Stimulated activated CD4-positive, alpha-beta T cell treated with anti-CD3 and anti-CD28 coated beads, Interleukin-1b, Interleukin-23, amount 100 ng/mL, for 4 hours (primary cell): ENCODE measurements at places on chromosomes 6 and 20.

DNA sequence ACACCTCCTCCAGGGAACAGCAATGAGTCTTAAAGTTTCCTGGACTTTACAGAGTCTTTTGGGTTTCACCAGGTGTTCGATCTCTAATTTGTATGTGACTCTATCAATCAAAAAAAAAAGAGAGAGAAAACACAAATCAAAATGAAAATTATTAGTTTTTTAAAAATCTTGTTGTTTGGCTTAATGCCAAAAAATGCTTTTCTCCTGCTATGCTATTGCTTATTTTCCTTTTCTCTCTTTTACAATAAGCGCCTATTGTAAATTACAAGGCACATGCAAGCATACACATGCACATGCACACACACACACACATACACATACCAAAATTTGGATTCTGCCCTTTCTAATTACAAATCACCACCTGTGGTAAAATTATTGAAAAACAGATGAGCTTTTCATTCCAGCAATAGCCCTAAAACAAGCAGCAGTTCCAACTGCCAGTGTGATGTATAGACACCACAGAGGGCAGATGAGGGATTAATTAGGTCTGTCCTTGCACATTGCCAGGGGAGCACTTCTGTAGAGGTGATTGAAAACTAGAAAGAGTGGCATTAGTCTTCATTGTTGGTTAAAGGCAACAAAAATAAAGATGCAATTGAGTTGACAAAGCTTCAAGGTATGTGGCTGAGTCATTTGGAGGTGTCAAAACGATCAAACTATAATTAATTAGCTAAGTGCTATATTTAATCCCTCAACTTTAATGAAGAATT, 631.7 kb downstream of the TFAP2B start:
- no peak for DNase-seq

DNA sequence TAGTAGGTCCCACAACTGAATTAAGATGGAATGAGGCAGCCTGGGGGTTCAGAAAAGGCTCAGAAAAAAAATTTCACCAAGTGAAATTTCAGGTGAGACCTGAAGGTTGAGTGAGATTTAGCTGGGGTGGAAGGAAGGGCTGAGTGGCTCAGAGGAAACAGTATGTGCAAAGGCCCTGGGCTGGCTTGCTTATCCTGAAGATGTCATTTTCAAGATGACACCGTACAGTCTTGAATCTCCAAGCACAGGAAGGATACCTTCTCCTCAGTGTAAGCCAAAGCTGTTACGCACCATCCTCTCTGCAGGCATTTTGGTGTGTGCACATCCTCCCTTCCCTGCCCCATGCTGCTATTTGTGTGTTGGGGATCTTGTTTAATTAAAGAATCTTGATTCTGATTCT, 43.0 kb upstream of the RANBP9 start:
- no peak for DNase-seq

DNA sequence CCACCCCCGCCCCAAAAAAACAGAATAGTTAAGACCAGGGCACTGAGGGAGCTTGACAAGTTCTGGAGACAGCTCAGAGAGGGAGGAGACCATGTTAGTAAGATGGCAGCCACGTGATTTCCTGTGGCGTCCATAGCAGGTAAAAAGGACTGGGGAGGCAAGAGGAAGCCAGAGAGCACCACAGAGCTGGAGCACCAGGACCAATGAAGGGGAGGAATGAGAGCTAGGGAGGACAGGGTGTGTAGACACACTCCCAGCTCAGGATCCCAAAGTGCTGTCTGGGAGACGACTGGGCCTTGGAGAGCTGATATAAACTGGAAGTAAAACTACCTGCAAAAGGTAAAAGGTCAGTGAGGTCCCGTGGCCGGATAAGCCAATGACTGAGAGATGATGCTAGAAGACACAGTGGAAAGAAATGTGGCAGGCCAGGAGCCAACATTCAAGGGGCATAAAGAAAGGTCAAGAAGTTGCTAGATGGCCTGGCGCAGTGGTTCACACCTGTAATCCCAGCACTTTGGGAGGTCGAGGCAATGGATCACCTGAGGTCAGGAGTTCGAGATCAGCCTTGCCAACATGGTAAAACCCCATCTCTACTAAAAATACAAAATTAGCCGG, 39.0 kb downstream of the SLC23A2 start:
- DNase-seq: no peak

- DNase-seq: no peak
These were observed 165.7 kb upstream of the PTPRK start for GRCh38 chr6:128686084-128686483.

- DNase-seq: no peak
These were observed 37.0 kb downstream of the CDC40 start for GRCh38 chr6:110217266-110217665.

- DNase-seq: no peak
These were observed 167.5 kb upstream of the TSHZ2 start for GRCh38 chr20:52804497-52805295.

GRCh38 chr6:56477241-56477640, 165.4 kb downstream of the DST start:
- no peak for DNase-seq

- DNase-seq: no peak
These were observed 523.0 kb upstream of the FLRT3 start for GRCh38 chr20:14860410-14860814.

- no peak for DNase-seq
These were observed 56.4 kb downstream of the NDUFAF5 start for GRCh38 chr20:13841206-13841605.

GRCh38 chr6:135955099-135955498, 103.6 kb downstream of the PDE7B start:
- DNase-seq: no peak

DNA sequence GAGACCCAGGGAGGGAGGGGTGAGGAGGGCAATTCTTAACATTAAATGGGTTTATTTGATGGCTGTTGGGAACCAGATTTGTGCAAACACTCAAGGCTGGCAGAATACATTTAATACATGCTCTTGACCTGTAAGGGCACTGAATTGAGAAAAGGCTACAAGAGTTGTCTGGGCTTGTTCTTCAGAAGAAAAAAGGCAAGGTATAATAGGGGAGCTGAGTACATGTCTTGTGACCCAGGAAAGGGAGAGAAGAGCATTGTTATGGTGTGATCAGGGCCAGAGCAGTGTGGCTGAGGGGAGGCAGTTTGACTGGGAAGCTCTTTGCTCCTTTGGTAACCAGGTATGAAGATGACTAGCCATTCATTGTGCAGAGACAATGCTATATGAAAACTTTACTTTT, 18.9 kb downstream of the KLHL31 start:
- no peak for DNase-seq

- DNase-seq: no peak
These were observed 255.9 kb downstream of the SYNE1 start for GRCh38 chr6:152380993-152381898.

DNA sequence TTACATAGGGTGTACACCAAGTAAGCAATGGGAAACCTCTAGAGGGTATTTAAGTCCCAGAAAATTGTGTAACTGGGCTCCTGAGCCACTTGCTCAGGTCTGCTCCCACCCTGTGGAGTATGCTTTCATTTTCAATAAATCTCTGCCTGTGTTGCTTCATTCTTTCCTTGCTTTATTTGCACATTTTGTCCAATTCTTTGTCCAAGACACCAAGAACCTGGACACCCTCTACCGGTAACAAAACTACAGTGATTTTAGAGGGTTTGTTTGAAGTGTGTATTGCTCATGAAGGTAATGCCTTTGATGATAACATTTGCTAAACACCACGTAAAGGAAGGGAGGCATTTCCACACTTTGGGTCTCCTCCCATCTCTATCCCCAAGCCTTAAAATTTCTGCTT, 46.2 kb downstream of the MYB start:
- DNase-seq: no peak

GRCh38 chr6:71977884-71978283, 91.5 kb downstream of the RIMS1 start:
- DNase-seq: no peak

DNA sequence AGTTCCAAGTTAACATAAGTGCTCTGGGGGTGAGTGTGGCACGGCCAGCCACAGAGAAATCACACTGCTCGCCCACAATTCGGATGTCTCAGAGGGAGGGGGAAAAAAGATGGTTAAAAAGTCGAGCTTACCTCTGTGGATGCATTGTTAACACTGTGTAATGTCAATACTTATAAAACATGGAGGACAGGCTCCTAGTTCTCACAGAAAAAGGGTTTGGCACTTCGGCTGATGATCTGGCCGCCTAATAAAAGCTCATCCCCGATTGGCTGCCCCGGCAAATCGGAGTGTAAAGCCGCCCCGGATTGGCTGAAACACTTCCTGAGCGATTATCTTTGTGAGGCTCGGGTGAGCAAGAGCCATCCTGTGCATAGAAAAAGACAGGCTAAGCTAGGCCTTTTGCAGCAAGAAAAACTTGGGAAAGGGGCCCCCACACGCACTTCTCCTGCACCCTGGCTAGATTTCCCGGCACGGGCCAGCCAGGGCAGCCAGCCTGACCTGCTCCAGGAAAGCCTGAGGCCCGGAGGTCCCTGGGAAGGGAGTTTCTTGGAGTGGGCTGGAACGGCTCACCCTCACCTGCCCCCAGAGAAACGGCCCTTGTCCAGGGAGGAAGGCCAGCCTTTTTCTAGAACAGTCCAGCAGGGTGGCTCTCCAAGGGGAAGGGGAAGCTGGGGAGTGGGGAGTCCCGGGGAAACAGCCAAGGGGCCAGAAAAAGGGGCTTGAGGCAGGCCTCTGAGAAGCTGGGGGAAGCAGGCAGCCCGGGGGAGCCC, at the start of gene ZMYND8:
ZMYND8 (minus strand) TSS at position 174 of the 770 bp plus-strand sequence; CDS start at position 145, 29 bp downstream.
- DNase-seq: peak; percentile 82

- no peak for DNase-seq
These were observed 18.9 kb downstream of the SIRPD start for GRCh38 chr20:1538655-1539054.

- DNase-seq: no peak
These were observed 24.4 kb downstream of the SIRPD start for GRCh38 chr20:1533059-1533458.

DNA sequence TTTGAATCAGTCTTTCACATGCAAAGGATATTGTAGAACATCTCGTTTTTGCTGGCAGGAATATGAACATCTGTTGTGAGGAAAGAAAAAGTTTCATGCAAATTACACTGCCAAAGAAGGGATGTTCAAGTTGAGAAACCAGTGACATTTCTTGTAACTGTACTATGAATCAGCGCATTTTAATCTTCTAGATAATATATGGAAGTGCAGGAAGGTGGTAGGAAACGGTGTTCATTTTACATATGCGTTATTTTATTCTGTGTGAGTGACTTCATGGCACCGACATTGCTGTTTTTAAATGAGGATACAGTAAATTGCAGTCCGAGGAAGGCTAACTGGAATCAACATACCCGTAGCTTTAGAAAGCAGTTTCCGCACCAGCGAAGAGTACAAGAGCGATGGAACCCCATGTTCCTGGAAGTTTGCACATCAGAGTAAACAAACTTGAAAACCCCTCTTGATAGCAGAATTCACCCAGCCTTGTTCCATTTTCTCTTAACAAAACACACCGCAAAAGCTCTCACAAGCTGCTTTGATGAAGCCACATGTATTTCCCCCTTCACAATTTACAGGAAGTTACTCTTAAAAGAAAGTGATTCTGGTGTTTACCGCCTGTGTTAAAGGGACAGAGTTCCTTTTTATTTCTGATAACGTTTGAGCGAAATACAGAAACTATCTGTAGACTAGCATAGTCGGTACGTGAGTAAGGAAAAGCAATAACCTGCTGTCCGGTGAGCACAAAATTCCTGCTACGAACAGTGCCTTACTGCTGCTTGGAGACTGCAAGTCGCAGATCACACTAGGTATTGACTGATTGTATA, 11.5 kb downstream of the PRDM1 start:
- DNase-seq: peak; percentile 45

DNA sequence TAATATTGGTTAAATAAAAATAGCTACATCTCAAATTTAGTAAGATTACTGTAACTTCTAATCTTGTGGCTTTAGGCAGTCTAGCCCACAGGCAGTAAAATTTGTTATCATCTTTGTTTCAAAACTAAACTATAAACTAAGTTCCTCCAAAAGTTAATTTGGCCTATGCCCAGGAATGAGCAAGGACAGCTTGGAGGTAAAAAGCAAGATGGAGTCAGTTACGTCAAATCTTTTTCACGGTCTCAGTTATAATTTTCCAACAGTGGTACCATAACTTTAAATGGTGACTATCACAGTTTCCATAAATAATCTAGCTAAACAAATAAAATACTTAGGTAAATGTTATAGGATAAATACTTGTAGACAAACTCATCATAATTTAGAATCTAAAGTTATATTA, 63.0 kb downstream of the AGPAT4 start:
- DNase-seq: no peak

- DNase-seq: no peak
These were observed 82.5 kb upstream of the PDE10A start for GRCh38 chr6:165745492-165745891.

DNA sequence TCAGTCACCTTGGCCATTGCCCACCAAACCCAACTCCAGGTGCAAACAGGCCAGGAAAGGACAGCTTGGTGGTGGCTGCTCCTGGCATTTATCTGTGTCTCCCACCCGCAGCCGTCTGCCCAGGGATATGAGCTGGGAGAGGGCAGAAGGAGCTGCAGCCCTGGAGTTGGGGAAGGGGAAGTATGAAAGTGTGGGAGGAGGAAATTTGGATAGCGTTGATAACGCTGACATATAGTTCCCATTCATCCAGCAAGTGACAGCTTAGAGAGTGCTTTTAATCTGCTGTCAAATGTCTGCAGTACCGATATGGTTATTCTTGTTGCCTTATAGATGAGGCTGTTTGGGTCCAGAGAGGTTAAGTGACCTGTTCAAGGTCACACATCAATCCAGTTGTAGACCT, 741 bp downstream of the KCNK16 start:
- DNase-seq: no peak

GRCh38 chr20:33068251-33068939, 11.0 kb upstream of the BPIFB4 start:
- DNase-seq: no peak

DNA sequence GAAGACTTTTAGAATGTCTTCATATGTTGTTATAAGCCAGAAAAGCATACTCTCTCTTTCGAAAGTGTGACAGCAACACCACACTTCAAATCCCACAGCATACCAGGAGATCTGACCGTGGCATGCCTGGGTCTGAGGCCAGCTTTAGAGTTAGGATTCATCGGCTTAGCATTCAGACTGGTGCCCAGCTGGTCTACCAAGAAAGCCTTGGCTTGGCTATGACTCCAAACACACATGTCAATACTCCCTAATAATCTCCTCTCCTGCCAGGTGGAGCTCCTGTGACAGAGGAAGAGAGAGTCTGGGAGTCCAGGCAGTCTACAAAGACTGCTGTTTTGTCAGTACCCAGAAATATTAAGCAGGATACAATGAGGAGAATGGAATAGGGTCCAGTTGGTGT, 77.1 kb upstream of the MAN1A1 start:
- DNase-seq: no peak

GRCh38 chr6:158040804-158041347, 59.2 kb downstream of the SYNJ2 start:
- DNase-seq: no peak
